ENCODE measurements at places on chromosomes 11 and 22.
A peak's percentile ranks its signal among the peaks of the same experiment; 100 is the strongest.

GRCh38 chr11:8331767-8332166 is 68.1 kb upstream of the LMO1 start:
- DNase-seq: no peak

- DNase-seq: no peak
Observed at GRCh38 chr11:9203691-9204311, 61.3 kb downstream of the DENND5A start.

DNA sequence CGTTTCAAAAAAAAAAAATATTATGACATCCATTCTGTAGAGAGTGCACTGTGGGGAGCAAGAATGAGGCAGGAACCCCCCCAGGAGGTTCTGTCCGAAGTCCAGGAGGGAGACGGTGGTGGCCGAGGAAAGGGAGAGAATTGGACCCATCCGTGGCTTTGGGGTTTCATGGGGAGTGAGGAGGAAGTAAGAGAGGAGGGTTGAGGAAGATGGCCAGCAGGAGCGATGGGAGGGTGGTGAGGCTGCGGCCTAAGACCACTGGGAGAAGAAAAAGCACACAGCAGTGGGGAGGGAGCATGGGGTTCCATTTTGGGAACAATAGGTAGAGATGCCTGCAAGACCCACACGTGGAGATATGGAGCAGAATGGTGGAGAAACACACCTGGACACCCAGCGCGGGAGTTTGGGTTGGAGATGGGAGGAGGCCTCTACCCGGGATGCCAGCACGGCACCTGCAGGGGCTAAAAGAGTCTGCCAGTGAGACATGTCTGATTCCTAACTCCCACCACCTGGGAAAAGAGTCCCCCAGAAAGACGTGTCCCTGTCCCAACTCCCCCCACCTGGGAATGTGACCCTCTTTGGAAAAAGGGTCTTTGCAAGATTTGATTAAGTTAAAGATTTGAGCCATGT is 72.5 kb upstream of the SHANK2 start:
- no peak for DNase-seq

- DNase-seq: peak; percentile 77
Observed at GRCh38 chr11:128290106-128290840, 297.1 kb downstream of the ETS1 start.

DNA sequence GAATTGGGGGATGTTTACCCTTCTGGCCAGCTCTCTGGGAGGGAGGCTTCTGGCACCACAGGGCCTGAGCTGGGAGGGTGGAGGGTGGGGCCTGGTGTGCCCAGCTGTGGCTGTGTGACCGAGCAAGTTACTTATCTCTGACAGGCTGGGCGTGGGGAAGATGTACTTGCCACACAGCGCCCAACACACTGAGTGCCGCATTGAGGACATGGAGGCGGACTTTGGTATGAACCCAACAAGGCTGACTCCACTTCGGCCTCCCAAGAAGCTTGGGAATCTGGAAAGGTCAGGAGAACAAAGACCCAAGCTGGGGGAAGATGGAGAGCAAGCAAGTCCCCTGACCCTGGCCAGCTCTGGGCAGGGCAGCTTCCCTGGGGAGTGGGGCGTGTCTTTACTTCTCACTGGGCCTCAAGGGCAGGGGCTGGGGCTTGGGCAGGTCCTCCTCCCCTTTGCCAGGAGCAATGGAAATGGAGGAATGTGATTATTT is 2.4 kb upstream of the MGAT3 start:
- no peak for DNase-seq

DNA sequence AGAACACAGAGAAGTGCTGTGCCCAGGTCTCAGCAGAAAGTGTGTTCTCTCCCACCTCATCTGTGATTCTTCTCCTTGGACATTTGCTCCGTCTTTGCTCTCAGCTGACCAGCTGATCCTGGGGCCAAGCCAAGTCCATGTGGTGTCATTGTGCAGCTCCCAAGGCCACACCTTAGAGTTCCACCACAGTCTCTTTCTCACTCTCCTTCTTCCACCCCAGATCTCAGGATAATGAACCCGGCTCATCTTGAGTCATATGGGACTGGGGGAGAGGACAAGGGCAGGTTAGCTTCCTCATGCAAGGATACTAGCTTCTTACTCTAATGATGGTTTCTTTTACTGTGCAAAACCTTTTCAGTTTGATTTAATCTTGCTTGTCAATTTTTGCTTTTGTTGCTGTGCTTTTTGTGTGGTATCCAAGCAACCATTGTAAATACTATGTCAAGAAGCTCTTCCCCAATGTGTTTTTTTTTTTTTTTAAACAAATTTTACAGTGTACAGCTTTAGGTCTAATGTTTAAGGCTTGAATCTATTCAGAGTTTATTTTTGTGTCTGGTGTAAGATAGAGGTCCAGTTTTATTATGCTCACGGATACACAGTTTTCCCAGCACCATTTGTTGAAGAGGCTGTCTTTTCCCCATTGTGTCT is 75.0 kb upstream of the OR4B1 start:
- DNase-seq: no peak

GRCh38 chr11:44311339-44312261 is 1.7 kb upstream of the ALX4 start:
- DNase-seq: no peak

DNA sequence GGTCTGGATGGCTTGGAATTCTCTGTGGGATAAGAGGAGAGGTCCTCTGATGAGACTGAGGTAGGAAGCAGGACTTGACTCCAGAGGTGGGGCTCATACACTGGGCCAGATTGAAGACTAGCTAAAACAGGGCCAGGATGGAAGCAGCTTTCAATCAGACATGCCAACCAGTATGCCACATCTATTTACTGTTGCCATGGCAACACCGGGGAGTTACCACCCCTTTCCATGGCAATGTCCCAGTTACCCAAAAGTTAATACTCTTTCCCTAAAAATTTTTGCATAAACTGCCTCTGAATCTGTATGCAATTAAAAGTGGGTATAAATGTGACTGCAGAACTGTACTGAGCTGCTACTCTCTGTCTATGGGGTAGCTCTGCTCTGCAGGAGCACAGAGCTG is 247.5 kb upstream of the ZBED5 start:
- DNase-seq: no peak

- DNase-seq: no peak
Observed at GRCh38 chr11:119608781-119609180, 120.2 kb downstream of the NECTIN1 start.

DNA sequence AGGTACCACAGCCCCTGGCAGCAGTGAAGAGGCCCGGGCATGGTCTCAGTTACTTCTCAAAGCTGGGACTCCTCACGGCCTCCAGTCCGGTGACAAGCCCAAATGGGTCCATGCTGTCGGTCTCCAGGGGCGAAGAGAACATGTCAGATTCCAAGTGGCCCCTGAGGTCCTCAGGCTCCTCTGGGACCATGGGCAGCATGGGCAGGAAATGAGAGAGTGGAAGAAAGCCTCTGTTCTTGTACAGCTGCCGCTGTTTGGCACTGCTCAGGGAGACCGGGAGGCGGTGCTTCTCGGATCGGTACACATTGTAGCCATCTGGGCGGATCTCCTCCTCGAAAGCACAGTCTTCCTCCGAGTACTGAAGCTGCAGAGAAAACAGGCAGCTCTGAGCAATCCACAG is 4.6 kb downstream of the FGF19 start:
- no peak for DNase-seq

DNA sequence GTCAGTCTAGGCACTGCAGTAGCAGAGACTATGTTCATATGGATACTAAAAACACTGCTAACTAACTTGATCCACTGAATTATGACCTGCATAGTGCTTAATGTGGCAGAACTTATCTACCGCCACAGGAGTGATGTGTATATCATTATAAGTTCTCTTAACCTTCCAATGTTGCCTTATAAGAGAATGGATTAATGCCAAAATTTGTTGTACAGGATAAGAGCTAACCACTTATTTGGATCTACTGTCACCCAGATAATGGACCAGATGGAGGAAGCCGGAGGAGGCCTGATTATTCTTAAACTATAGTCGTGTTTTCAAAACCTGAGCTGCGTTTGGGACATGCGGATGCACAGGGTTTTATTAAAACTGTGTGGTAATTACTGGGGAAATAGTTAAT is 1.9 kb upstream of the OR51B4 start:
- DNase-seq: no peak

DNA sequence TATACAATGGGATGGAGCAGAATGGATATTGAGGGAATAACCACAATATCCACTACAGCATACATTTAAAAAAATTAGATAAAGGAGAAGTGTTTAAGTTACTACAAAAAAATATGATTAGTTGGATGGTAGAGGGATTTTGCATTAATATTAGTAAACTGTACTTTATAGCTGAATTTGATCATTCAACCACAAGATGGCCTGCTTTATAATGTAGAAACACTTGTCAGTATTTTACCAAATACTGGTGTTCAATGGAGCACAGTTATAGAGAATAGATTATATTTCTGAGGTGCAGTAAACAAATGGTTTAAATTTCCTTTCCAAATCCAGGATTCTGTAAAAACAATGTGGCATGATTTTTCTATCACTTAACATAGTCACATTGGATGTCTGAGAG is 818.8 kb upstream of the CHORDC1 start:
- no peak for DNase-seq

- no peak for DNase-seq
Observed at GRCh38 chr22:17562906-17563870, at the start of gene SLC25A18. Gene SLC25A18 (plus strand): TSS chr22:17563498. CDS start chr22:17579945, 16,447 bp downstream.
